GM12891 (cell line): ENCODE measurements at places on chromosomes 5 and 9.

DNA sequence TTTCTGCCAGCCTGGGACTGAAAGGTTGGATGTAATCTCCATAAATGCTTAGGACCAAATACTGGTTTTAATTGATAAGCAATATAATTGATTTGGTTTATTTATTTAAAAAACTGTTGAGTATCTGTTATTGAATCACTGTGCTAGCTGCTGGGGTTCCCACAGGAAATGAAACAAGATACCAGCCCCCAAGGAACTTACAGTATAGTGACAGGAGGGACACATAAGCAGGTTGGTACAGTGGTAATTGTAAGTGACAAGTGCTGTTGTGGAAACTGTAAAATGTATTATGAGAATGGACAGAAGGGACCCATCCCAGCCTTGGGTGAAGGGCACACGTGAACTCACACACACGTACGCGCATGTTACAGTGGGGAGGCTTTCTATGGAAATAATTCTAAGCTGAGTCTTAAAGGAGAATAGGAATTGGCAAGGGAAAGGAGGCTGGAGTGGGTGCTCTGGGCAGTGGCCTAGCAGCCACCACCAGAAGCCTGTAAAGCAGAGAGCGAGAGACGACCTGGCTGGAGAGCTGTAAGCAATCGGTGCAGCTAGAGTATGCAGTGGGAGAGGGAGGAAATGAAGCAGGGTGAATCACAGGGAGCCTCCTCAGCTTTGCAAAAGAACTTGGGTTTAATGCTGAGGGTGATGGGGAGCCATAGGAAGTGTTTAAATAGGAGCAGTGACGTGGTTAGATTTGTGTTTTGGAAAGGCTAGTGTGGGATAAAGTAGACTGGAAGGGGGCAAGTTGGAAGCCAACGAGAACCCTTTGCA, 39.3 kb downstream of the GLRA1 start:
- no peak for DNase-seq

DNA sequence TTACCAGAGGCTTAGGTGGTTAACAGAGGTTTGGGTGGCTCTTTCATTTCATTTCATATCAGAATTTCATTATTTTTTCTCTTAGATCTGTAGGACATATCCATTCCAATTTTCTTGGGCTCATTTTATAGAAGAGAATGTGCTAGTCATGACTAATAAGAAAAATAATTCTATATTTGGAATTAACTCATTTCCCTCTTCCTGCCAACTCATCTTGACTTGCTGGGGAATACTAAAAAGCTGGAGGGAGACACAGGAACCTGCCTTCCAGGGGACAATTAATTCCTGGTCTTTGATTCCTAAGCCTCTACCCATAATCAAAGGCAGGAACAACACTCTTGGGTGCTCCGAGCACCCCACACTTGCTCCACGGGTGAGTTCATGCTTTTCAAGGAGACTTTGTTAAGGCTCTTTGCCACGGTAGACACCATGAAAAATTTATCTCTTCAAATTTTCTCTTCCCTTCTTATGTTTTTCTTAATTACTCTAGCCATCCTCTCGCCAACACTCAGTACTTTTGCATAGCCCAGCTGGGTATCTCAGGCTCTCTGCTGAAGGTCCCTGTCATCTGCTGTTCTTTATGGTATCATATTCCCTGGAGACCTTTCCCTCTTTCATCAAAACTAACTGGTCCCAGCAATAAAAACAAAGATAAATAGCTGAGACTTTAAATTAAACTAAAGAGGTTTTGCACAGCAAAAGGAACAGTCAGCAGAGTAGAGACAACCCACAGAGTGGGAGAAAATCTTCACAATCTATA, 273.9 kb downstream of the NPR3 start:
- no peak for DNase-seq

GRCh38 chr9:134789168-134789567, 91.4 kb upstream of the FCN2 start:
- DNase-seq, result no peak

- no peak for DNase-seq
These were observed 79.9 kb downstream of the RGS3 start for GRCh38 chr9:113543296-113543981.

DNA sequence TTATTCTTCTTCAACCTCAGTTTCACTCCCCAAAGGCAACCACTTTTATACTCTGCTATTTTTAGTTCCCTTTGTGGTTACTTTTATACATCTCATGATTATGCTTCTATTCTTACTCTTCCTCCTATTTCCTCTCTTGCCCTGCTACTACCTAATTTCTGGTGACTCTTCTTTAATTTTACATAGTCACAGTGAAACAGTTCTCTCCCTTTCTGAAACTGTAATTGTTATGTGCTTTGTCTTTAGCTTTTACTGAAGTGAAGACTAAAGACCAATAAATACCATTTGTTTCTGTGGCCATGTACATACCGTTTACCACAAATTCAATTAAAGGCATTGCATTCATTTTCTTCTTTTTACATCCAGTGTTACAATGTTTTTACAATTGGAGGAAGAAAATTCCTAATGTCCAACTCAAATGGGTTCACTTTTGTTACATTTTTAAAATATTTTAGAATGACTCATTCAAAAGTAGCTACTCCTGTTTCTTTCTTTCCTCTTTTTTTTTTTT, 410.6 kb downstream of the PSAT1 start:
- no peak for DNase-seq

GRCh38 chr5:2891781-2892180, 140.3 kb upstream of the IRX2 start:
- no peak for DNase-seq

GRCh38 chr5:201672-202071, 10.4 kb downstream of the LRRC14B start:
- DNase-seq, result no peak

DNA sequence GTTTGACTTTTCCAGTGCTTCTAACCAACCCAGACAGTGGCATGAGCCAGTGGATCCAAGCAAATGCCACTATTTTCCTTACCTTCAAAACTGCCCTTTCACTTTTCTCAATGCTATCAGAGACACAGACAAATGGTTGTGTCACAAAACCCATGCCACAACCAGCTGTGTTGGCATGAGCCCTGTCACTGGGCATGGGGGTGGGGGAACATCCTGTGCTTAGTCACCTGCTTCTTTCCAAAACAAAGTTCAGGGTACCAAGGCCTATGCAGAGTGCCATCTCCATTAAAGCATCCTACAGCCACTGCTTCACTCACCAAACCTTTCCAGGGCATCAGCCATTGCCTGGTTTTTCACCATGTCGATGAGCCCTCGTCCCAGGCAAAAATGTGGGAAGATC, 30.1 kb downstream of the NIPSNAP3B start:
- DNase-seq, result no peak

DNA sequence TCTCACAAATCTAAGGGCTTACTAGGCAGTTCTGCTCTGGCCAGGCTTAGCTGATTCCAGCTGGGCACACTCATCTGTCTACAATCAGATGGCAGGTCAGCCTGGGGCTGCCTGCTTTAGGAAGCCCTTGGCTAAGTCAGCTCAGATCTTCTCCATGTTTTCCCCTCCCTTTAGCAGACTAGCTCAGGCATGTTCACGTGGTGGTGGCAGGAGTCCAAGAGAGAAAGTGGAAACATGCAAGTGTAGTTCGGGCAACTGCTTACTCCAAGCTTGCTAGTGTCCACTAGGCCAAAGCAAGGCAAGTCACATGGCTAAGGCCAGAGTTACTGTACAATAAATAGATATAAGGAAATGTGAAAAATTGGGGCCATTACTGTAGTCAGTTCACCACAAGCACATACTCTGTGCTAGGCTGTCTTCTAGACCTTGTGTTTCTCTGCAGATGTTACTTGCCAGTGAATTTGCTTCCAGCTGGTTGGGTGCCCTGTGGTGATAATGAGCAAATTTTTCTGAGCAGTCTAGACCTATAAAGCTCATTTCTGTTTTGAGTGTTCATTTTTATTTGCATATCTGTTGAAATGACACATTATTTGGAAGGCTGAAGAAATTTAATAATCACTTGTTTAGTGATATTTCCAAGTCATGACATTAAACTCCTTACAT, 38.3 kb downstream of the RECK start:
- no peak for DNase-seq

DNA sequence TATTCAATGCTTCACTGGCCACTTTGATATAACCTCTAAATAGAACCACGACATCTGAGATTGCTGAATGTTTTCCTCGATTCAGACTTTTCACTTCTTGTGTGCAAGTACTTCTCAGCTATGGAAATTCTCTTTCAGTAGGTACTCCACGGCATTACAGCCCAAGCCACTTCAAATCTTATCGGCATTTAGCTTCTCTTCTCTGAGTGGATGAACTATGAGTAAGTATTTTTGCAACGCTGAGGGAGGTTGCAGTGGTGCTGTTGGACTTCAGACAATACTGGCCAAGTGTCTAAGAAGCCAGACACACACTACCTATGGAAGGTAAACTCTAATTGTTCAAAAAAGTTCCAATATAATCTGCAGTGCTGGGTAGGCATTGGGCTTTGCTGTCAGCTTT, 60.1 kb downstream of the FBN2 start:
- DNase-seq, result no peak

DNA sequence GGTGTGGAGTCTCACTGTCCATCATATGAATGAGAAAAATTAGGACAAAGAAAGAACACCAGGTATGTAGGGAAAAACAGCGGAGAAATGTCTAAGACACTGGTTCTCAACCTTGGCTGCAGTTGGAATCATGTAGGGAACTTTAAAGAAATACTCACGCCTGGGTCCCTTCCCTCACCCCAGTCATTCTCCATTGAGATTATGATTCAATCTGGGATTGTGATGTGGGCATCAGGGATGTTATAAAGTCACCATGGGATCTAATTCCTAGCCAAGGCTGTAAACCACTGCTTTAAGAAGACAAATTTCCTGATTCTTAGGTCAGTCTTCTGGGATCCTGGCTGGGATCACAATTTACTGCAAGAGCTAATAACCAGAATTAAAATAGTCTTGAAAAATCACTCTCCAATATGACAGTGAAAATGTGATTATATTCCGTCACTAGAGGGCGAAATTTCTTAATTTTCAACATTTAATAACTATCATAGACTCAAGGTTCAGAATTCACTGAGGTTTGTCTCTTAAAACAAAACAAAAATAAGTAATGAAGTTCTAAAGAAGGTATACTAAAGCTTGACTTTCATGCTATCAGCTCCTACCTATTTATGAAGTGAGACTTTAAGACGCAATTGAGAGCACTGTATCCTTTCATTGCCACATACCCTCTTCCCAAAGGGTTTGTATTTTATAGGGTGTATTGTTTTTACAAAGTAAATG, 60.5 kb downstream of the GLDC start:
- DNase-seq, result no peak

GRCh38 chr9:14190240-14190639, 123.7 kb downstream of the NFIB start:
- no peak for DNase-seq

DNA sequence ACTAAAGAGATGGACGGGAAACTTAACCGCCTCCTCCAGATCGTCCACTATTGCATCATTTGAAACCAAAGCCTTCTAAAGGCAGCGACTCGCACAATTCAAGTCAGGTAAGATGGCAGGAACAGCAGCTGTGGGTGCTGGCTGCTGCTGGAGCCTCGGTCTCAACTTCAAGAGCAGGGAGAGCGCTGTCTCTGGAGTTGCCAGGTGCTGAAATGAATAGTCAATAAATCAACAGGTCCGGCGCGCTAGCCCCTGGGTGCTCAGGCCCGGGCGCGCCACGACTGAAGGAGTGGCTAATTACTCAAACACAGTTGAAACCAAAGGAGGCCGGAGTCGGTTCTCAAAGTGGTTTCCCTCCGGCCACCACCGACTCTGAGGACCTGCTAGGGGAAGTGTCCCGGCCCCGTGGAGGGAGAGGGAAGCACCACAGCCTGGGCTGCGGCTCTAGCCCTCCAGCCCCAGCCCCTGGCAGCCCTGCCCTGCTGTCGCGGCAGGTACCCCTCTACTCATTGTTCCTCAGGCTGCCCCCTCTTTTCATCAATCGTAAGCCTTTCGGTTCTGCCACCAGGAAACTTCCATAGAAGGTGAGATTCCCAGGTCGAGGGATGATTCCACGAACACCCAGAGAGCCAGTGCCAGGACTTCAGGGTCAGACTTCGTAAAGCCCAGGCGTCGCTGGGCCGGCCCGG, 804 bp downstream of the TTC39B start:
- DNase-seq, result no peak

- DNase-seq, result no peak
These were observed 372.3 kb downstream of the ADGRV1 start for GRCh38 chr5:90930756-90931431.

GRCh38 chr5:153797484-153797883, 241.2 kb downstream of the FAM114A2 start:
- no peak for DNase-seq

GRCh38 chr9:134205672-134206310, 41.4 kb upstream of the RNU6ATAC start:
- no peak for DNase-seq
